Foreskin keratinocyte (primary cell): ENCODE measurements at places on chromosomes 2 and 18. TPM values are rescaled to one million over a fixed set of nuclear protein-coding genes. Genes with fewer than 3 reads are reported as not detected.
A peak's percentile ranks its signal among the peaks of the same experiment; 100 is the strongest.

Gene CYRIA
- 0.10 and 0.14 TPM in 2 replicates for total RNA-seq

Gene PROC
- total RNA-seq: 0.32 and 0.82 TPM in 2 replicates

DNA sequence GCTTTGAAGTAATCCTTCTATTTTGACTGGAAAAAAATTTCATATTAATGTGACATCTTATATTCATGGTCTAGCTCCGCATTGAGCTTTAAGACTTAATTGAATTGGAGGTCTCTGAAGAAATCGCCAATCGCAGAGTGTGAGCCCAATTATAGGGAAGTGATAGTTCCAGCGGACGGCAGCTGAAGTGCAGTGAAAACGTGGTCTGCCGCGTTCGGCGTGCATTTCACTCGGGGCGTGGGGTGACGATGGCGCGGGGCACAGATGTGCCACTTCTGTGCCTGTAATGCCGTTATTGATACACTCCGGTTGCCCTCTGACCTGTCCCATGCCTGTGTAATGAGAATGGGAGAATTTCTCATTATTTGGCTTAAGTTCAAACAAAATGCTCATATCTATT is 106.7 kb downstream of the TSHZ1 start:
- no peak for DNase-seq

DNA sequence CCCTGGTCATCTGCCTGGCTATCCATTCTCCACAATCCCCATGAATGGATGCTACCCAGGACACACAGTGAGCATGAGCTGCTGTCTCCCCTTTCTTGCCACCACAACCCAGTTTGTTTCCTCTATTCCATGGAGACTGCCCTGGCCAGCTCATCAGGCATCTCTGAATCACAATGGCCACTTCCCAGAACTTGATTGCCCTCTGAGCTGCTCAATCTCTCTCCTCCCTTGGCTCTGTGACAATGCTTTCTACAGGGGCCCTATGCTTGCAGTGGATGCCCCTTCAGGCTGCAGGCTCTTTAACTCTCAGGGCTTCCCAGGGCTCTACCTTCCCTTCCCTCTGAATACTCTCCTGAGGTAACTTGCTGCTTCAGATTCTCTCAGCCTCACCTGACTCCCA is 14.4 kb upstream of the SLC4A5 start:
- DNase-seq: no peak

DNA sequence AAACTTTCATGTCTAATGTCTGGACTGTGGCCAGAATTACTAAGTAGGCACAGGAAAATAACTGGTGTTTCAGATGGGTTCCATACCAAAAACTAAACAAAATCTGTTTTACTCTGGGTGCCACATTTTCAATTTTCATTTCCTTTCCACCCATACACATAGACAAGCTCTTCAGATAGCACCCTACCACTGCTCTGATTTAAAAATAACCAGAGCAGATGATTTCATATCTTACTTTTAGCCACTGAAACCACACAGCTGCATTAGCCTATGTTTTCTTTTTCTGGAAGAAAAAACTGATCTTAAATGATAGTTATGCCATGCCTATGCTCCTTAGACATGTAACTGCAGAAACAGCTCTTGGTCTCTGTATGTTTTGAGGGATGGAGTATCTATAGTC is 647.6 kb downstream of the CPS1 start:
- no peak for DNase-seq

- no peak for DNase-seq
Measured at GRCh38 chr2:196652869-196653268, 13.4 kb downstream of the CCDC150 start.

DNA sequence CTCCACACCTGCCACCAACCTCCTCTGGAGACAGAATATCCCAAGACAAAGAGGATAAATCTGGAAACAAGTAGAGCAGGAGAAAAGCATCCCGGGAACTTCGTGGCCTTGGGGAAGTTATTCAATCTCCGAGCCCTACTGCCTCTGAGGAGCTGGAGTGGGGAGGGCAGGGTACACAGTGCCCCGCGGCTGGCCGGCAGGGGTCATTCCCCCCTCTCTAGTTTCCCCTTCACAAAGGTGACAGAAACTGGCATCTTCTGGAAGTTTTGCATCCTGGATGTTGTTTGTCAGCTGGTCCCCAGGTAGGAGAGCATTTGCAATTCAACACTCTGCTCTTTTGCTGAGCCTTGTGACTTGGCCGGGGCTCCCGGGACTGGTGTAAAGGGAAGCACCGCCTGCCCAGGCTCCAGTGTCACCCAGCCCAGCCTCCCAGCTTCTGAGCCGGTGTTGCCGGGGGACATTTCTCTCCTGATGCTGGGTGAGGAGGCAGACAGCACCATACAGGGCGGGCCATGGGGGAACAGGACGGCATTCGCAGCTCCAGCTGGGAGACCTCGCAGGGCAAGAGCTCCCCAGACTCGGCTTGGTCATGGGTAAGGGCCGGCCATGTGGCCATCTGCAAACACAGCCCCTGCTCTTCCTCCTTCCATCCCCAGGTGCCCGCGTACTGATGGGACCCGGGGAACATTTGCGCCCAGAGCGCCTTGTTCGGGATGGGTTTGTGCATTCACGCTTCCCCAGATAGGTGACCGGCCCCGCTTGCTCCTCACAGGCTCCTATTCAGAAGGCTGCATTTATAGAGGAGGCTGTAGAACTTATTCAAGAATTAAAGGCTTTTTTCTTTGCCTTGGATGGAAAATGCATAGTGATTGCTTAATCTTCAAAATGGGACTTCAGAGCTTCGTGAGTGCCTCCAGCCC is 7.4 kb upstream of the NTSR2 start:
- DNase-seq: no peak

GRCh38 chr2:47301277-47301618 is 101.7 kb upstream of the MSH2 start:
- no peak for DNase-seq

- DNase-seq: no peak
Measured at GRCh38 chr2:16172324-16173175, 232.2 kb downstream of the MYCN start.

DNA sequence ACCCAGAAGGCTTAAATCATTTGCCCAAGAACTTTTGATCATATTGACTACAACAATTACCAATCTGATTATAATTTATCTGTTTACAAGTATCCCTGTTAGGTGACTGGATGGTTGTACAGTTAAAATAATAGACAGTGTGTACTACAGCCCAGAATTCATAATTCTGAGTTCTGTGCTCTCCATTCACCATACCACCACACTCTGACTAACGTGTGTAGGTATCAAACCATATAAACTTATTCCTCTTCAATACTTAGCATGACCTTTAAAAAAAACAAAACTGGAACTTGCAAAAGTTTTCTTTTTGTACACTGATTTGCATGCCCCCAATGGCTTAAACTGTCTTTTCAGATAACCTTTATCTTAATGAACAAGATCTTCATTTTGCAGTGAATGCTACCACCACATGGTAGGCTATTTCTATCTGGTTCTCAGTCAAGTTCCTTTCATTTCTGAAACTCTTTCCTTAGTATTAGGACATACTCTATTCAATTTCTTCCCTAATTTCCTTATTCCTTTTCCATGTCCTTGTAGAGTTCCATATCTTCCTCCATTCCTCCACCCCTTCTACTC is 50.9 kb downstream of the SOS1 start:
- DNase-seq: no peak

DNA sequence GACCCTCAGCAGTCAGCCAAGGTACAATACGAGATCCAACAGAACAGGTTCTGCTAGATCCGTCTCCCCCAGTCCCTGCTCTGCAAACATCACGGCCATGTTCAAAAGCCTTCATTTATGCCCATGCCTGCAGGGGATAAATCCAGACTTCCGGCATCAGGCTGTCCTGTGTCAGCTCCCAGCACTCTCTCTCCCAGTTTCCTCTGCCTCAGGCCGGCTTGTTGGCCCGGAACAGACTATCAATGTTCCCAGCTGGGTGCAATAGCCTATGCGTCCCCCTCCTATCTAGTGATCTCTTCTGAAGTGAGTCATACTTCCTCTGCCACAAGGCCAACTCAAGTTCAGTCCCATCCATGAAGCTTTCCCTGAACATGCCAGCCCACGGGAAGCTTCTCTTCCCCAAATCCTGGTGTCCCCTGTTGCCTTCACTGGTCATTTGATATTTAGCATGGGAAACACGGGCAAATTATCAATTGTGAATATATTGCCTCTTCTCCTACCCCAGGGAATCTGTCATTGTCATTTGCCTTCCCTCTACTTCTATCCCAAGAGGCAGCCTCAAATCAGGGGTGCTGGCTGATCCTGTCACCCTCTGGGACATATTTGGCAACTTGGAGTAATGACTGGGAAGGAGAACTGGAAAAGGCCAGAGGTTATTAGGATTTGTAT is 51.1 kb downstream of the CAPN13 start:
- DNase-seq: peak; percentile 60
